ENCODE measurements at places on chromosomes 5 and 9. TPM values are rescaled to one million over a fixed set of nuclear protein-coding genes. Genes with fewer than 3 reads are reported as not detected.

The LCN15 gene
- polyA plus RNA-seq, result not detected

- DNase-seq, result no peak
Observed at GRCh38 chr5:52893105-52893504, 96.0 kb upstream of the ITGA2 start.

DNA sequence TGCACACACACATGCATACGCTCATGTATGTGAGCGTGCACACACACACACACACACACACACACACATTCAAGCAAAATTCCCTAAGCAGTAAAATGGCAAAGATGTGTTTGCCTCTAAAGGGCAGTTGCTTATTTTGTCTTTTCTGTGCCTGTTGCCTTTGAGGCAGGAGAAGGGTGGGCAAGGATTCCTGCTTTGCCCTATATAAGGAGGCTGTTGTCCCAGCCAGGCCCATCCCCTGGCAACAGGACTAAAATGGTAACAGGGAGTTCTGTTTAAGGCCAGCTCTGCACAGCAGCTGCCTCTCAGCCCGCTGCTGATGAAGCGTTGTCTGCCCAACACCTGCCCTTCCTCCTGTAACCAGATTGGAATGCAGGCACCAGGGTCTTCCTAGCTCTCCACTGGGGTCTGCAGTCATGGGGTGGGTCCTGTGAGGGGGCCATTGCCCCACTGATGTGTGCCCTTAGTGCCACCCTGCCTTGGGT lies 64.4 kb downstream of the PPARGC1B start:
- no peak for DNase-seq

The RUSC2 gene
- 26.3 TPM for polyA plus RNA-seq

The KIF24 gene
- 6.8 TPM for polyA plus RNA-seq

The ZCCHC7 gene
- polyA plus RNA-seq, result 25.8 TPM

GRCh38 chr9:34517185-34517584 lies 5.6 kb downstream of the ENHO start:
- DNase-seq, result no peak

DNA sequence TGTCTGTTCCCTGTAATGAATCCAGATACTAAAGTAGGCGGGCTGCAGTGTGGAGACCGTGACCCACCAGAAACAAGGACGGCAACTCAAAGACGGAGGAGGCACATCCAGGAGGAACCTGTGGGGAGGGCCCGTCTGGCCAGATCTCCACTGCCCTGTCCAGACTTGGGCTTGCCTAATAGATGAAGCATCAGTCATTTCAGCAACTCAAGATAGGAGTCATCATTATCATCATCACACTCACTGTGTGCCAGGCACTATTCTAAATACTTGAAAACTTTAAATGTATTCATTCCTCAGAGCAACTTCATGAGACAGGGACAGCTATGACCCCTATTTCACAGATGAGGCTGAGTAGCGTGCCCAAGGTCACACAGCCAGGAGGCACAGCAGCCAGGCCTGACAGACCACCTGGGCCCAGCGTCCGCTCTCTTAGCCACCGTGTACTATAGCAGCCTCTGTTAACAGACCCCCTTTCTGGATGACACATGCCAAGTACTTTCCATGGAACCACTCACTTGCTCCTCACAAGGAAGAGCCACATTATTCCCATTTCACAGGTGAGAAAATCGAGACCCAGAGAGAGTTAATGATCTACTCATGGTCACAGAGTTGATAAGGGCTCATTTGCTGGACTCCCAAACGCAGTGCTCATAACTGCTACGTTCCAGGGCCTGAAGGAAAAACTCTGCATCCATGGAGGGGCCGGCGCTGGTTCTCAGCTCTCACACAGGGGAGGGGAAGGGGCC lies 4.9 kb upstream of the IL4 start:
- no peak for DNase-seq

The ZFP37 gene
- polyA plus RNA-seq, result 18.1 TPM

GRCh38 chr5:74183041-74183440 lies 457.5 kb downstream of the ENC1 start:
- DNase-seq, result no peak

The TICAM2 gene
- 1.7 TPM for polyA plus RNA-seq

GRCh38 chr9:85534340-85534739 lies 207.4 kb downstream of the AGTPBP1 start:
- DNase-seq, result no peak

- no peak for DNase-seq
Observed at GRCh38 chr9:72169178-72169577, 19.9 kb downstream of the GDA start.

The ZNG1F gene
- polyA plus RNA-seq, result 18.9 TPM

The FBP1 gene
- polyA plus RNA-seq, result 57.4 TPM

The SPINK7 gene
- polyA plus RNA-seq, result 1.1 TPM

Data from left renal pelvis (tissue), 4 donors.